ENCODE measurements at places on chromosomes 2 and 18.

- no peak for DNase-seq
Observed at GRCh38 chr2:239222312-239222660, 178.5 kb downstream of the HDAC4 start.

GRCh38 chr2:106798826-106799552, 87.0 kb downstream of the ST6GAL2 start:
- DNase-seq, result no peak

DNA sequence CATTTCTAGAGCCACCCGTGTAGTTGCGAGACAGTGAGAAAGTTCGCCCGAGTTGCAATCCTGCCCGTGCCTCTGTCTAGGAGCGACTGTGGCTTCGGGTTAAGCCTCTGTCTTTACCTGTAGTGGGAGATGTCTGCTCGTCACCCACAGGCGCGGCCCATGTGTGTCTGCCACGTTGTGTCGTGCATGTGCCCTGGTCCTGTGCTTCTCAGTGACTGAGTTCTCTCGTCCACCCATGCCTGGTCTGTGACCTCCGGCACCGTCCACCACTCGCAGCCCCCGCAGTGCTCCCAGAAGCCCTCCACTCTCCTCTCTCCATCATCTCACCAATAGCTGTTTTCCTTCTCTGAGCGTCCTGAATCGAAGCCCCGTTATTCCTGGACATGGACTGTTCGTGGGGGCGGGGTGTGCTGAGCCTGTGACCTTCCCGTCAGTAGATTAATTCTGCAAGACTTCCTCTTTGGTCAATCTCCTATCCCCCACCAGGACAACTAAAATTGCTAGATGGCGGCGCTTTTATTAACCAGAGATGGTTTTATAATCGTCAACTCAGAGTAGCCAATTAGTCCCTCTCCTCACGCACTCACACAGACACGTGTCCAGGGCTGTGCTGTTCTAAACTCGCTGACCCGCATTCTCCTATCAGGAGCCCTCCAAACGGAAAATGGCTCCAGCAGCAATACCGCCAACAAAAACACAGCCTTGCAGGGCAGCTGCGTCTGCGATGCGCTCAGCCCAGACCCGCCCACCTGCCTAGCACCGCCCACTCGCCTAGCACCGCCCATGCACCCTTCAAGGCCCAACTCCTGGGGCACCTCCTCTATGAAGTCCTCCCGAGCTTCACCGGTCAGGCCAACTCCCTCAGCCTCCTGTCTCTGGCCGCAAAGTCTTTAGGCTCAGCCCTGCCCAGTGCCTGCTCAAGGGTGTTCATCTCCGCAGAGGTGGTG, 119.4 kb downstream of the TWIST2 start:
- no peak for DNase-seq

GRCh38 chr18:2958819-2959298, 54.1 kb downstream of the LPIN2 start:
- DNase-seq, result no peak

- no peak for DNase-seq
Observed at GRCh38 chr2:5359397-5359796, 332.8 kb upstream of the SOX11 start.

DNA sequence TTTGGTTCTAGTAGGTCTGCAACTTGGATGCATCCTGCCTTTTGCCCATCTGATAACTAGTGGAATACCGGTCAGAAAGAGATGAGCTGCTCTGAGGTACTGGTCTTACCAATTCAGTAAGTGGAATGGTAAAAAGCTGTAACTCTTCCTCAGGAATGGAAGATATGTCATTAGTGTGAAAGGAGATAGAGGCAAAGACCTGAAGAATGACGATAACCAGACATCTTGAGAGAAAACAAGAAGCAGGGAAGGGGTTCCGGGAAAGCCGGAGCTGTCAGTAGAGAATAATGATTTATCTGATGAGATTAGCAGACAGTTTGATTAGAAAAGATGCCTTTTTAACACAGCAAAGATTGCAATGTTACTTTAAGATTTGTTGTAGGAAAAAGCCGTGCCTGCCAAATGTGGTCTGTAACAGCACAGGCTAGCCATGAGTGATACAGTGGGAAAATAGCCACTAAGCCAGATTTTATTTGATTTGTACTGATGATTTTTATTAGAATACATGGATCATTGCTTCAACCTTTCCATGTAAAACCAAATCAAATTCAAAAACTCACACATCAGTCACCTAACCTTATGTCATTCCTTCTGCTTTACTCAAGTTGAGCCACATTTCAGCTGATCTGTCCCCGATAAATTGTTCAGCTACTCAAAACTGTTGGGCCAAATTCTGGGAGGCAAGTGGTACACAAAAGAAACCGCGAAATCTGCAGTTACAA, 110.0 kb downstream of the TCF4 start:
- DNase-seq, result no peak

- DNase-seq, result no peak
Observed at GRCh38 chr18:73901151-73901550, 246.5 kb downstream of the FBXO15 start.

GRCh38 chr18:13141209-13141608, 77.4 kb upstream of the LDLRAD4 start:
- no peak for DNase-seq

- no peak for DNase-seq
Observed at GRCh38 chr18:58565021-58565420, 63.9 kb downstream of the ALPK2 start.

DNA sequence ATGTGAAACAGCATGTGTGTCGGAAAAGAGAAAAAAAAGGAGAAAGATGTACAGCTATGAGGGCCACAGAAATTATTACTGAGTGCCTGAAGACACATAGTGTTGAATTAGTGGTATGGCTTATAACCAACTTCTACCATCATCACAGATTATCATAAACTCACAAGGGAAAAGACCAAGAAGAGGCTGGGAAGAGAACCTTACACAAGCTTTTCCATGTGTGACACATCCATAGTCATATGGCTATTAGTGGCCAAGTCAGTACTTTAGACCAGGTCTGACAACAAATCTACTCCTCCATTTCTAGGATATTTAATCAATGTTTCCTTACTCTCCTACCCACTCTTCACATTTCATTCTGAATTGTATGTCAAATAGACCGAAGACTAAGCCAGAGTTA, 3.5 kb upstream of the GALNT5 start:
- no peak for DNase-seq

DNA sequence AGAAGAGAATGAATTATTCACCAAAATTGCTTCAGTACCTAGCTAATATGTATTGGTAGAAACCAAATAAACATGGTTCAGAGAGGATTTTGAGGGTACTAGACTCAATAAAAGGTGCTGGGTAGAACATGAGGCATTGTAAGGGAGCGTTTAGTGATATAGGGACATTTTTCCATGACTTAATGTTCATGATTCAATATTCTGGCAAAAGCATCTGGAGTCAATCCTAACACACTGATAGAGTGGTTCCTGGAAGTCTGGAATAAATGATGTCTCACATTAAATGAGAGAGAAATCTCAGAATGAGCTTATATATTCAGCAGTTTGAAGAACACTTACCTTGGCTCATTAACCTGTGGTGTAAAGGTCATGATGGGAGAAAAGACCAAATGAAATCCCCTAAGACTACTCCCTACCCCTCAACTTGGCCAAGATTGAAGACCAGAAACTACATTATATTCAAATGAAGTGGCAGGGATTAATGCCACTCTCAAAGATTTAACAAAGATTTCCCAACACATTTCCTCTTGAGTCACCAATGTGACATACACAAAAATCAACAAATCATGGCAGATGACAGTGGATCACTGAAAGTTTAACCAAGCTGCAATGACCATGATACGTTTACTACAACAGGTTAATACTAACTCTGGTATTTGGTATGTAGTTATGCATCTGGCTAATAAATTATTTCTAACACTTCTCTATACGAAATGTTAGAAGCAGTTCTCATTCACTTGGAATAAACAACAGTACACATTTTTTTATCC, 309.5 kb downstream of the SATB2 start:
- no peak for DNase-seq

GRCh38 chr18:13433685-13434084, 215.1 kb downstream of the LDLRAD4 start:
- DNase-seq, result no peak

DNA sequence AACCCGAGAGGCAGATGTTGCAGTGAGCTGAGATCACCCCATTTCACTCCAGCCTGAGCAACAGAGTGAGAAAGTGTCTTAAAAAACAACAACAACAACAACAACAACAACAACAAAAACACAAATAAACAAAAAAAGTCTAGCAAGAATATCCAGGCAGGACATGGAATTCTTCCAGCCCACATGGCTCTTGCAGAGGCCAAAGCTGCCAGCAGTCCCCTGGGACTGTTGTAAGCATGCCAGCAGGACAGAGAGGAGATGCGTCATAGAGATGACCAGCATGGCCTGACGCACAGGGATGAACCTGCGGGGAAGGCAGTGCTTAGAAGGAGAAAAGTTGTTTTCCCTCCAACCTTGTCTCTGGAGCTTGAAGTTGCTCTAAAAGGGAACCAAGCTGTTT, 182.3 kb upstream of the PGAP1 start:
- DNase-seq, result no peak

DNA sequence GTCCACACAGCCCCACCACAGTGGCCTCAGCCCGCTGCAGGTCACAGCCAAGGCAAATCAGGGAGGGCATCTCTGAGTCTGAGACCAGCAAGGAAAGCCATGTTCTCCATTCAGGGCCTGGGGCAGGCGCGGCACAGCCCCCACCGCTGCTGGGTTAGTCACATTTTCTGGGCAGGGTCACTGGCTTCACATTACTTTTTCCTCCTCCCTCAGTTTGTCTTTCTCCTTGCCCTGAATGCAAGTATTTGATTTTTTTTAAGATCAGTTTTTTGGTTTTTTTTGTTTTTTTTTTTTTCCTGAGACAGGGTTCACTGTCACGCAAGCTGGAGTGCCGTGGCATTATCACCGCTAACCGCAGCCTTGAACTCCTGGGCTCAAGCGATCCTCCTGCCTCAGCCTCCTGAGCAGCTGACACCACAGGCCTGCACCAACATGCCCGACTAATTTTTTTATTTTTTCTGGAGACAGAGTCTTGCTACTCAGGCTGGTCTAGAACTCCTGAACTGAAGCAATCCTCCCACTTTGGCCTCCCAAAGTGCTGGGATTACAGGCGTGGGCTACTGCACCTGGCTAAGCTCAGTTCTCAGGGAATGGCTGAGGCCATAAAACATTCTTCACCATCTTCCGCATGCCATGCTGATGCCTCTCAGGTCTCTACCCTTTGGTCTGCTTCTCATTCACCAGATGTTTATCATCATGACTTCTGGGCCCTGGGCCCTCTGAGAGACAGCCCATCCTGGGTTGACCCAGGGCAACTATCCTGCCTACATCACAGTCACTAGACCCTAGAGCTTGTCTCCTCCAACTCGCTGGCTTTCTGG, 628 bp upstream of the CAPG start:
- DNase-seq, result no peak

DNA sequence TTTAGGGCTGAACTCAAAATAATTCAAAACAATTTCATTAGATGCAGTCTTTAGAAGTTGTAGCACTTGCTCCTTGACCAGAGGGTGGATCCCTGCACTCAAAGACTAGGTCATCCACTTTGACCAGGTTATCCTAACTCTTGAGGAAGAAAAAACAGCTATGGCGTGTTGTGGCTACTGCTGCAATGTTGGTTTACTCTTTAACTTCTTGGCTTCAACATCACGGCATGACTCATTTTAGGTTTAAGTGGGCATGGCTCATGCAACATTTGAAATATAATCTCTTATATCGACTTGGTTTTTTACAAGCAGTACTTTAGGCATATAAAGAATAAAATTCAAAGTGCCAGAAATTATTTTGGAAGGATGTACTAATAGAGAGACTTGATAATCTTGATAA, 35.4 kb downstream of the ANKRD29 start:
- no peak for DNase-seq

All from effector CD8-positive, alpha-beta T cell (primary cell).